ENCODE measurements at places on chromosomes 5 and 9. TPM values are rescaled to one million over a fixed set of nuclear protein-coding genes. Genes with fewer than 3 reads are reported as not detected.

Gene CREB3
- 125 TPM for total RNA-seq

Gene F2R
- total RNA-seq = 87.3 TPM

Gene ADAMTS13
- total RNA-seq = 0.88 TPM

Gene REEP2
- 5.9 TPM for total RNA-seq

Gene AFF4
- 67.4 TPM for total RNA-seq

Gene KIAA0825
- 6.0 TPM for total RNA-seq

Gene SURF1
- 27.1 TPM for total RNA-seq

Gene GFRA3
- not detected for total RNA-seq

Gene ADAM19
- total RNA-seq = 479 TPM

Gene SPINK6
- not detected for total RNA-seq

Gene MRPS30
- 65.6 TPM for total RNA-seq

Gene OR1J2
- not detected for total RNA-seq

Gene HSPB3
- 1.0 TPM for total RNA-seq

All from placental pericyte (primary cell).